NCI-H69 (cell line): ENCODE measurements at places on chromosomes 5 and 9.
A peak's percentile ranks its signal among the peaks of the same experiment; 100 is the strongest.

- peak; percentile 95 for DNase-seq
Measured at GRCh38 chr5:77993141-77993854, 217.2 kb upstream of the TBCA start.

DNA sequence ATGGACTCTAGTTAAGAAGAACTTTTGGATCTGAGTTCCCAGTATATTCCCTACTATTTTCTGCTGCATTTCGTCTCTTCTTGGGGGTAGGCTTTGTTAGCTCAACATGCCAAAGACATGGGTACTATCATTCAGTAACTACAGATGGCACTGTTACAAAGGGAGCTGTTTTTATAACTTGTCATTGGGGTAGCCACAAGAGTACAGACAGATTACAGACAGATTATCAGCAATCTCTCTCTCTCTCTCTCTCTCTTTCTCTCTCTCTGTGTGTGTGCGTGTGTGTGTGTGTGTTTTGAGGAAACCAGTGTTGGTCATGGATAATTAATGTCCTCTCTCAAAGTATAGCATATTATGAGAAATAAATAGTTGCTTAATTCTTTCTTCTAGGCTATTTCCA lies 116.1 kb downstream of the WDR70 start:
- peak; percentile 40 for DNase-seq

DNA sequence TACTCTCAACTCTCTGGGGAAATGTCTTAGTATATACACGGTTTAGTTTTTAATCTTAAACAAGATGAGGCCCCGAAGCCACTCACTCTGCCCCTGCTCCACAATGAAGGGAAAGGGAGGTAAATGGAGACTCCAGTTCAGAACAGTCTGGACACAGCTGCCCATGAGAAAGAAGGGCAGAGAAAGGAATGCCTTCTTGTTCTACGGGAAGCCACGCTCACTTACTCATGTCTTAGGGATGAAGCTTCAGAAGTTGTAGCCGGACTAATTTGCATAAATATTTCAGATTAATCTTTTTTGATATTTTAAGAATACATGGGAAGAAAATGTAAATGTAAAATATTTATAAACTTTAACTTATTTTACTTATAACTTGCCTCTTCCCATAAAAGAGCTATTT lies 94.0 kb downstream of the COL23A1 start:
- no peak for DNase-seq

- peak; percentile 63 for DNase-seq
Measured at GRCh38 chr5:101782352-101783103, 513.6 kb downstream of the SLCO4C1 start.

DNA sequence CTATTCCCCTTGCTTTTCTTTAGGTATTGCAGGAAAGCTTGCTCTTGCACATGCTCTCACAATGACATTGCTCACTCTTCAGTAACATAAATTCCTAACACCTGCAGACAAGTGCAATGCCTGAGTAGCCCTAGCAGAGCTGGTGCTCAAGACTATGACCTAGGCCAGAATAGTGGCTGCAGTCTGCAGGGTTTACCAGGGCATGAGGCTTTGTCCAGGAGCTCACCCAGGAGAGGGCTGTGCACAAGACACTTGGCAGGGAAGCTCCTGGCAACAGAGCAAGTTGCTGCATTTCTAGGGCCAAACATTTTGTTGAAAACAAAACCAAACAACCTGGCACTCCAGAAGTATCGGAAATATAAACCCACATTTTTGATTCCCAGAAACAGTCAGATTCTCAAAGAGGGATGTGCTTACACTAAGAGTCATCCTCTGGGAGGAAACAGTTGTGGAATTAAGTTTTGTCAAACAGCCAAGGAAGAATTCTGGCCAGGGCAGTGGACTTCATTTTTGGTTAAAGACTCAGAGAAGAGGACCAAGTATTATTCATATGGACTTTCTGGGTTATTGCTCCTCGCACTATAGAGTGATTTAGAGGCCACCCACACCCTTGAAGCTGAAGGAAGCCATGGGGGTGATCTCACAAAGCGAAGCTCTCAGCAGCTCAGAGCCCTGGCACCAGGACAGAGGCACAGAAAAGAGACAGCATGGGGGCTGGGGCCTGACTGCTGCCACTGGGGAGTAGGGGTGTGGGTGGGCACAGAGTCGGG lies 44.9 kb downstream of the MACROH2A1 start:
- DNase-seq = no peak

GRCh38 chr9:124101215-124101968 lies 89.8 kb downstream of the LHX2 start:
- peak; percentile 62 for DNase-seq

DNA sequence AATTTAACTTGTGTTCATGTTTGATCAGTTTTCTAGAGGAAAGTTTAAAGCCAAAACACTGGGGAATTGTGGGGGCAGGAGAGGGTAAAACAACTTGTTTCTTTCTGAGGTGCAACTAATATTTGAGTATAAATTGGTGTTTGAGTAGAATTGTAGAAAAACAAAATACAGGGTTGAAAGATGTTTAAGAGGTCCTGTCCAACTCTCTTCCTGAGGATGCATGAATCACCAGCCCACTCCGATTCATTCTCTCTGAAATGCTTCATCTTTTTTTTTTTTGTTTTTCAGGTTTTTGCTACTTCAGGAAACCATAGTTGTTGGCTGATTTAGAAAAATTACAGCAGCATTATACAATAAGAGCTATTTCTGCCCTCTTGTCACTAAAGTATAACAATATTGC lies 42.4 kb upstream of the TMC1 start:
- no peak for DNase-seq
